ENCODE measurements at places on chromosomes 3 and 15.

DNA sequence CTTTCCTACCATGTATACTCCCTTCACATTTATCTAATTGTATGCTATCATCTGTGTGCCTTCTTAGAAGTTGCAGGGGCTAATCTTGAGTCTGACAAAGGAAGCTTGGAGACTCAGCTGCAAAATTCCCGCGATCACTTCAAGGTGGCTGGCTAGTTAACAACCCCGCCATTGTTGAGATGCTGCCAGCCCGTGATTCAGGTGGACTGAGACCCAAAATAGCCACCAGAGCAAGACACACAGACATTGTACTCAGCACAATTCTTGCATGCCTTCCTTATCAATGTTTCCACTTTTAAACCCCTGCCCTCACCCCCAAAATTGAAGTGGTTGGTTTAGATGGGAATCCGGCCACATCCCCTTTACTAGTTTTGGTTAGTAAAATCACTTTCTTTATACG lies 225.8 kb upstream of the ZNF717 start:
- no peak for DNase-seq

GRCh38 chr3:146605106-146605505 lies at the start of gene PLSCR5:
Gene PLSCR5, minus strand, starts transcription at chr3:146605346. Its CDS starts 134 bp downstream, at chr3:146605212.
- no peak for DNase-seq

GRCh38 chr15:27081676-27082418 lies 110.9 kb downstream of the GABRG3 start:
- DNase-seq: no peak

DNA sequence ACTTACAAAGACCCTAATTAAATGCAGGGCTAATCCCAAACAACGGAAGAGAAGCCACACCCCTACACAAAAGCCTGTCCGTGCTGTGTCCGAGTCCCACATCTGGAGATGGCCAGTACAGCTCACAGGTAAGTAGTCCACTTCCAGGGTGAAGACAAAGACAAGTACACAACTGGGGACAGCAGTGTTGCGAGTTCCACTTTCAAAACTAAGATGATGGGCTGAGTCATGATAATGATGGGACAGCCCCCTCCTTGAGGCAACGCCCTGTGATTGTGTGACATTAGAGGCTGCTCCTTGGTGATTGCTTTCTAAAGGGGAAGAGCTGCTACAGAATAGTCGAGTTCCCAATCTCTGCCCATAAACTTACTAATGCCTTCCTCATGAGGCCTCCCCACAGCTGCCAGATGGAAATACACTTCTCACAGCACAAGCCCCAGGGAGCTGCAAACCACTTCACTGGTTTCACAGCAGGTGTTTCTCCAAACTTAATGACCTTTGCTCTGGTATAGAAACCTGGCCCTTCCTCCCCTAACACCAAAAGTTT lies 27.6 kb downstream of the RFT1 start:
- DNase-seq: no peak

- no peak for DNase-seq
These were observed 9.1 kb upstream of the TP63 start for GRCh38 chr3:189621948-189622603.

GRCh38 chr3:171038342-171038741 lies 11.8 kb upstream of the SLC2A2 start:
- no peak for DNase-seq

- no peak for DNase-seq
These were observed 27.1 kb downstream of the TBC1D2B start for GRCh38 chr15:78050441-78050809.

GRCh38 chr3:24123596-24123995 lies 178.5 kb downstream of the NR1D2 start:
- DNase-seq: no peak

DNA sequence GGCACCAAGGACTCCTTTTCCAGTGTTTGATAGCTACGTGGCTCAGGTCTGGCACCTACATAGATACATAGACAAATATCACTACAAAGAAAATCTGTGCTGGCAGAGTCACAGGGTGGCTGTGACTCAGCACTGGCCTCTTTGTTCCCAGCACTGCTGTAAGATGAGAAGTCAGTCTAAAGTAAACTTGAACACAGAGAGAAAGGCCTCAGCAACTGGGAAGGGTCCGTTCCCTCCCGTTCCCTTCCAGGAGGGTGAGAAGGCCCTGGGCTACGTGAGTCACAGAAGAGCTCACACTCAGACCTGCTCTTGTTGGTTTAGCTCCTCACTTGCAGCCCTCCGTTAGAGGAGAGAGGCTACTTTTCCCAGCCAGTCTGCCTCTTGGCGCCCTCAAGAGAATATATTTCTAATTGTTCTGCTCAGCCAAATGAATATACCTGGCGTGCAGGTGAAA lies 23.1 kb downstream of the ANXA2 start:
- DNase-seq: no peak

GRCh38 chr3:138349926-138350665 lies 1.7 kb downstream of the MRAS start:
- no peak for DNase-seq

- no peak for DNase-seq
These were observed 148.1 kb downstream of the FNDC3B start for GRCh38 chr3:172187511-172187910.

- no peak for DNase-seq
These were observed 2.2 kb downstream of the THBS1 start for GRCh38 chr15:39582977-39583595.

DNA sequence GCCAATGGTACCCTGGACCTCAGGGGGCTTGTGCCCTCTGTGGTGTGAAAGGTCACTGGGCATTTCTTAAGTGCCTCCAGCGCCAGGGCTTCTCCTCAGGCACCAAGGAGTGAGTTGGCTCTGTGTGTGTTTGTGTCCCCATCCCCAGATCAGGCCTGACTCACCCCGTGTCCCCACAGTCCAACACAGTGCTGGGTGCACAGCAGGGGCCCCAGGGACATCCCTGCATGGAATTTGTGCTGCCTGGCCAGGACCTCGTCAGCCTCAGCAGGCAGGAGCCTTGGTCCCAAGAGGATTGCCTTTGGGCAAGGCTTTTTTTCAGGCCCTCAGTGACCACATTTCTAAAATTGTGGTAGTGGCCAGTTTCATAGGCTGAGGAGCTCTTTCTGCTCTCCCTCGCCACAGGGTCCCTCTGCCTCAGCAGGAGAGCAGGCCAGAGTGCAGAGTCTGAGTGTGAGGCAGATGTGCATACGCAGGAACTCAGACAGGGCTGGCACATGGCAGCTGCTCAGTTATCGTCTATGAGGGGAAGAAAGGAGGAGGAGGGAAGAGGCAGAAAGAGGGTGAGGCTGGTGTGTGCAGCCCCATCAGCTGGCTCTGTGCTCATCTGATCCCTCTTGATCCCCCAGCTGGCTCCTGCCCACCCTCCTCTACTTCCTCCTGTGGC lies 215.6 kb downstream of the RPLP1 start:
- DNase-seq: no peak

DNA sequence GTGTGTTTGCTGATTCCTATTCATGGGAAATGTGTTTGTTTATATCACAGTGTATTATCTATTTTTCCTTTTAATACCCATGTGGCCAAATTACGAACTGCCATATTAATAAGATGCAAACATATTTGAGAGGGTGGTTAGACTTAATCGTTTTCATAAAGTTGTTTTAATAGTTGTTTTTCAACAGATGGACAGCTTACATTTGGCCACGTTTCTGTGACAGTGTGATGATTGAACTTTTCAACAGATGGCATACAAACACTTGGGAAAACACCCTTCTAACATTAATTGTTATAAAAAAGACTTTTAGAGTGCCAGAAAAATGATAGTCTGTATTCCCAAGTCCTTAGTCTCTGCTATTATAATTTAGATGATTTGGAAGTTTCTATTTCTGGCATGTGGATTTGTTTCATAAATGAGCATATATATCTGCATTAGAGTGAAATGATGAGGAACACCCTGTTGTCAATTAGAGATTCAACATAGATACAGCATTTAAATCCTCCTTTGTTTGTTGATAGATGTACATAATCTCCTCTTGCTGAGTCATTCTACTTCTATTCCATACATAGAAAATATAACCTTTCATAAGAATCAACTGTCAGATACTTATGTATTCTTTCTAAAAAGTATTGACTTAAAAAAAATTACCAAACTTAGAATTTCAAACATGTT lies 13.1 kb downstream of the PLAAT1 start:
- no peak for DNase-seq

DNA sequence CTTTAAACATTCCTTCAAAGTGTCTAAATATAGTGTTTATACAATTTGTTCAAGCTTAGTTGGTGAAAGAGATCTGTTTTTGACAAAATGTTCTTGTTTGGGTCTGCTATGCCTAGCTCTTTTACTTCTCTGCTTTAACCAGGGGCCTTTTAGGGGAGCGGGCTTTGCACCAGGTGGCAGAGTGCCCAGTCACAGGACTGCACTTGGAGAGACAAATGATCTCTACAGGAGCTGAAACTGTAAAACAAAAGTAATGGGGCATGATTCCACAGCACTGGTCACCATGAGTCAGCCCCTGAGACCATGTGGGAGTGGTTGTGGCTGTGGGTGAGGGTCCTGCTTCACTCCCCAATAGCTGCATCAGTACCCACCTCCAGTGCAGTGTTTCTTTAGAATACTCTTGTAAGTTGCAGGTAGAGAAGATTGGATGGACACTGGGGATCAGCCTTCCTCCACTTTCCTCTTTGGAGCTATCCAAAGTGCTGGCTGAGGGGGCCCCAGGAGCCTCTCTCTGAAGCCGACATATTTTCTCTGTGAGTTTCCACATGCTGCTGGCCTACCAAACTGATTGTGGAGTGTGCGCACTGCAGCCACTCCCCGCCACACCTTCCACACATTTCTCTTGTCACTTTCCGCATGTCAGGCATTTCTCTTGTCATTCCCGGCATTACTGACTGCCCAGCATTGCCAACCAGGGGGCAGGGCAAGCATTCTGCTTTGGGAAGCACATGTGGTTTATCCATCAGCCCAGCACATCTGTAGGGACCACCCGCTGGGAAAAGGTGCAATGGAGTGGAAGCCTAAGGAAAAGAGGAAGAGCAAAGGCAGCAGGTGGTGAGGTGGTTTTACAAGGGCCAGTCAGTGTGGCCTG lies 110.0 kb downstream of the EPHB1 start:
- DNase-seq: no peak

- DNase-seq: no peak
These were observed 10.4 kb upstream of the KCNAB1 start for GRCh38 chr3:156109989-156110388.

- no peak for DNase-seq
These were observed 25.4 kb upstream of the TSEN2 start for GRCh38 chr3:12458901-12459300.

- DNase-seq: no peak
These were observed 56.7 kb upstream of the CNTN4 start for GRCh38 chr3:2041931-2042330.

GRCh38 chr3:40477666-40478065 lies 744 bp downstream of the ZNF619 start:
- no peak for DNase-seq

DNA sequence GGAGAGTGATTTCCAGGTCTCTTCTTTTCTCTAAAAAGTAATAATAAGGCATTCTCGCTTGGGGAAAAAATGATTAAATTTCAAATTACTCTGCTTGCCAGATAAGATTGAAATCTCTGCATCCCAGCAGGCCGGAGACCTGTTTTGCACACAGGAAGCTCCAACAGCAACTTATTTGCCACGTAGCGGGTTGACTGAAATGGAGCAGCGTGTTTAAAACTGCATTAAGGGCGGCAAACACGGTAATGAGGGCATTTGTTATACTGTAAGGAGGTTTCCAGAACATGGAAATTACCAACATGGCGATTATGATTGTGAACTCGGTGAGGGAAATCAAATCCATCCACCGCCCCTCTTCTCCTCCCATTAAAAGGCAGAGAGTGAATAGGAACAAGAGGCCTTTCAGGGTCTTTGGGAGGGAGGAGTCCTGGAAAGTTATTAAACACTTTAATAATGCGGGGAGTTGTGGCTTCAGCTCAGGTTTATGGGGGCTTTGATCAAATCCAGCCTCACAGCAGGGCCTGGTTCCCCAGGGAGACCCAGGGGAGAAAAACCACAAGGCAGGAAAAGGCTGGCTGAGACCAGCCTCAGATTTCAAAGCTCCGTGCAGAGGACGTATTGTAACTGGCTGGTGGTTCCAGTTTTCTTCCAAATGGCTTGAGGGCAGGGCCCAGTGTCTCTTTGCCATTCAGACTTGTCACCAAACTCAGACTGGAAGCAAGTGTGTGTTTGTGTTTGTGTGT lies 242.3 kb downstream of the TLE3 start:
- DNase-seq: no peak

- DNase-seq: no peak
These were observed 23.0 kb upstream of the MUC20 start for GRCh38 chr3:195697582-195698324.

DNA sequence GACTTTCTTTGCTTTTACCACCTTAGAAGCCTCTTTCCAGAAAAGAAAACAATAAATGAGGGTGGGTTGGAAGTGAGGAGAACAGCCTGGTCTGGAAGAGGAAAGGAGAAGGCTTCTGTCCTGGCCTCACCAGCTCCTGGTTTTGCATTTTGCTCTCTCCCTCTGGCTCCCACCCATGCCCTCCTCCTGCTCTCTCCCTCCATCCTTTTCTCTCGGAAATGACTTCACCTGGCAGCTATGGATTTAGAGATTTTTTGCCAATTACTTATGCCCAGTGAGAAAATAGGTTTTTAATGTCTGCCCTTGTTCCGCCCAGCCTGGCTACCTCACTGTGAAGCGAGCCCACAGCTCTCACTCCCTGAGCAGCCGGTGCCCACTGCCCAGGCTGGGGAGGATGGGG lies 77.9 kb upstream of the NTRK3 start:
- DNase-seq: no peak

- no peak for DNase-seq
These were observed 38.8 kb downstream of the NGLY1 start for GRCh38 chr3:25744470-25744869.

DNA sequence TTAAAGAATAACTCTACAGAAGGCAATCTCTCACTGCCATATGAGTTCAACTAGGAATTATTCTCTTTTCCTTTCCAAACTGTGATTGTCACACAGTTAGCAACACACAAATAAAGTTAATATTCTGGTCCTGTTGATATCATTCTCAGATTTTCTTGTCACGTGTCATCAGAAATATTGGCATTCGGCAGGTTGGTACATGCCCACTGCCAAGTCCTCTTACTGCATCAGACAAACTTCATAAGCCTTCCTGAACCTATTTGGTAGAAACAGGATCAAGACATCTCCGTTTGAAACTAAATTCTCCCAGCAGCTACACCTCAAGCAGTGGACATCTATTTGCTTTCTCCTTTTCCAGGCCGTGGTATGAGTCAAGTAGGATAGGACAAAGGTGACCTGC lies 177.9 kb upstream of the SOX2 start:
- DNase-seq: no peak

Data from right renal pelvis (tissue), 4 donors.